ENCODE measurements at places on chromosomes 3 and 15.
A peak's percentile ranks its signal among the peaks of the same experiment; 100 is the strongest.

DNA sequence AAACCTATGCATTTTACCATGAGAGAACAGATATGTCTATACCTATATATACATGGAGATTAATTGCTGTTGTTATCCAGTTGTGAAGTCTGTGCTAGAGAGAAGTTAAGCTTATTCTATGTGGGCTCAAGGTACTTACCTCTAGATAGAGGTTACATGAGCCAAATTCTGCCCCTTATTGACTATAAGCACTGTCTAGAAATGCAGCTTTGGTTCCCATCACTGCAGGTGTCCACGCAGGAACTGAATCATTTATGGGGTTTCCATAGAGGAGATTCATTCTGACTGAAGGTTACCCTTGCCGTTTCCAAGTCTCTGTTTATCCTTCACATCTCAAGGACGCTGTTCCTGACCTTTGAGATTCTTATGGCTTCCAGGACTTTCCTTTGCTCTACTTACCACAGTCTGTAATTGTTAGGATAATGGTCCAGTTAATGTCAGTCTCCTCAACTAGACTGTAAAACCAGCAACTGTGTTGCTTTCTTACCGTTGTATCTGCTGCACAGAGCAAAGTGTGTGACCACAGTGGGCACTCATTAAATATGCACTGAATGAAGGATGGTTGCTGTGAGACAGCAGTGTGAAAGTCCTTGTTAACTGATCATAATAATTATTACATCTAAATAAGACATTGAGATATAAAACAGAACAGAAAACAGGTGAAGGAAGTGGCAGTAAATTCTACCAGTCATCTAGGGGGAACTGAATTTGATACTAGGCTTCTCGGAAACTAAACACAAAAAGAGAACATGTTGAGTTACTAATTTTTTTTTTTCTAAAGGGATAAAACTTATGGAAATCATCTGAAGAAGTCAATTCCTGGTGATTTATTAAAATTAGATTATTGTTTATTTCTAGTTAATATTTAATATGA is 44.0 kb upstream of the BCL6 start:
- no peak for DNase-seq

- no peak for DNase-seq
Measured at GRCh38 chr3:104628185-104628789, 738.4 kb upstream of the ALCAM start.

DNA sequence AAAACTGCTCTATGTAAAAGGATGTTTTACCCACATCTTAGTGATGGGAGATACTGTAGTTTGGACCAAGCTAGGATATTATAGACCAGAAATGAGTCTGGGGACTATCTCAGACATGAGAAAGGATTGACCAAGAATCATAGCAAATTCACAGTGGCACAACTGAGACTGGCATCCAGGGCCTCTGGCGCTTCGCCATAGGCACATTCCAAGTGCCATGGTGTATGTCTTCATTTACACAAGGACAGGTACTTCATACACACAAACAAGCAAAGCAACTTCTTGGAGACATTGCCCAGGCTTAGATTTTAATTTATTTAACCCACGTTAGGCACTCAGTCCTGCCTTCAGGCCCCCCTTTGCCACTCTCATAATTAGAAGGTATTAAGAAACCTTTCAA is 28.9 kb downstream of the CACNA1D start:
- no peak for DNase-seq

GRCh38 chr15:40984964-40985363 is 31.7 kb downstream of the CHAC1 start:
- DNase-seq = no peak

DNA sequence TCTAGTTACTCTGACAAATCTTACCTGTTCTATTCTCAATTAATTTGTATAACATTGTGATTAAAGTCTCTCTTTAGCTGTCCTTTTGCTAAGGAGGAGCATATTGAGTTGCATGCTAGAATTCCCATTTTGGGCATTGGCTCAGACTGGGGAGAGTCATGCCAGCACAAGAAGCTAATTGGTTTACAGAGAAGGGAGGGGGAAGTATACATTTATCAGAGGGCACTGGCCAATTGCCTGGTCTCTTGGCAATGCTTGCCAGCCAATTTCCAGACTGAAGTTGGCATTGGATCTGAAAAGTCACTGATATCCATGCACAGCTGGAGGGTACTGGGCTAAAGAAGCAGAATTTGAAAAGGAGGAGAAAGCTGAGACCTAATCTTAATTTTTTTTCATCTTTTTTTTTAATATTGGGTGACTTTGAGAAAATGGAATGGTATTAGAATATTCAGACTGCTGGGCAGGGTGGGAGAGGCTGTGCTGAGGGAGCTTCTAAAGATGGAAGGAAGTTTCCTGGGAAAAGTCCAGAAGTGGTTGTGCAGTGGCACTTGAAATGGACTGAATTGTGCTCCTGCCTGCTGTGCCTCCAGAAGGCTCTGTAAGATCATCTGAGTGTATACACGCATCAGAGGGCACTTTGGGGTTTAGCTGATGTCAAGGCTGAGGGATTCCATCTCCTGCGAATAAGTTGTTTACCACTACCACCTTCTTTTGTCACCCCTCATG is 365.2 kb upstream of the DPH6 start:
- DNase-seq = no peak

GRCh38 chr3:193780810-193781478 is 187.9 kb downstream of the OPA1 start:
- peak; percentile 29 for DNase-seq

DNA sequence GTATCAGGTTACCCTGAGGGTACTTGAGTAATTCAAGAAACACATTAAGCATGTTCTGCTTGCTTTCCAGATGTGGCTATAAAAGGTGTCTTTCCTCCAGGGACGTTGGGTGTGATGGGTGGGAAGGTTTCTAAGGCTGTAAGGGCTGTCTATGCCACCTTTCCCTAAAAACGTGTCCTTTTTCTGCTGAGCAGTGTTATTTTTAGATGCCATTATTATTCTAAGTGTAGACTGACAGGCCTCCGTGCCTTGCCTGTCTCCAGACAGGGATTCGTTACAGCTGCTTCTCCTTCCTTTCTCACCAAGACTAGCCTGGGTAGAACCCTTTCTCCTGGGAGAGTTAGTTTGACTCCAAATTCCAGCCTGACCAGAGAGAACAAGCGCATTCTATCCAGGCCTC is 26.8 kb upstream of the RHO start:
- DNase-seq = no peak

DNA sequence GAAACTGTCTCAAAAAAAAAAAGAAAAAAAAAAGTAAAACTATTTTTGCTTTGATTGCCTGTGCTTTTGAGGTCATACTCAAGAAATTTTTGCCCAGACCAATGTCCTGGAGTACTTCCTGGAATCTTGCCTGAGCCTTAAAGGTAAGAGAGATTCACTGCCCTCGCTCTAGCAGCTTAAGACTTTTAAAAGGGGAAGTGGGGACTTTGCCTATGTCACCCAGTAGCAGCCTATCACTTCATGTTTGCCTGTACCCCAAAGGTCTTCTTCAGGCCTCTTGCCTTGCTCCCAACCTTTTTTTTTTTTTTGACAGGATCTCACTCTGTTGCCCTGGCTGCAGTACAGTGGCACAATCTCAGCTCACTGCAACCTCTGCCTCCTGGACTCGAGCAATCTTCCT is 18.9 kb upstream of the GOLGB1 start:
- no peak for DNase-seq

DNA sequence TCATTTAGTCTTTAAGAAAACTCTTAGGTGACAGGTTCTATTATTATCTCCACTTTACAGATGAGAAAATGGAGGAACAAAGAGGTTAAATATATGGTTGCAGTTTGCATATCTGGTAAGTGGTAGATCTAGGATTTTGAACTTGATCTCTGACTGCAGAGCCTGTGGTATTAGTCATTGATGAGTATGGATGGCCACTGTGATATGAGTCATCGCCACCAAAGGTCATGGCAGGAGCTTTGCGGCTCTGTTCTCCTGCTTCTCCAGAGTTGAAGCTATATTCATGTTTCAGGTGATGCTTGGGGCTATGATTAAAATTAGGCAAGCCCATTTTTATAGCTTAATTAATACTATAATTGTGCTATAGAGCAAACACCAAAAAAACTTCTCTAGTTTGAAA is 306.2 kb upstream of the DPPA4 start:
- no peak for DNase-seq

DNA sequence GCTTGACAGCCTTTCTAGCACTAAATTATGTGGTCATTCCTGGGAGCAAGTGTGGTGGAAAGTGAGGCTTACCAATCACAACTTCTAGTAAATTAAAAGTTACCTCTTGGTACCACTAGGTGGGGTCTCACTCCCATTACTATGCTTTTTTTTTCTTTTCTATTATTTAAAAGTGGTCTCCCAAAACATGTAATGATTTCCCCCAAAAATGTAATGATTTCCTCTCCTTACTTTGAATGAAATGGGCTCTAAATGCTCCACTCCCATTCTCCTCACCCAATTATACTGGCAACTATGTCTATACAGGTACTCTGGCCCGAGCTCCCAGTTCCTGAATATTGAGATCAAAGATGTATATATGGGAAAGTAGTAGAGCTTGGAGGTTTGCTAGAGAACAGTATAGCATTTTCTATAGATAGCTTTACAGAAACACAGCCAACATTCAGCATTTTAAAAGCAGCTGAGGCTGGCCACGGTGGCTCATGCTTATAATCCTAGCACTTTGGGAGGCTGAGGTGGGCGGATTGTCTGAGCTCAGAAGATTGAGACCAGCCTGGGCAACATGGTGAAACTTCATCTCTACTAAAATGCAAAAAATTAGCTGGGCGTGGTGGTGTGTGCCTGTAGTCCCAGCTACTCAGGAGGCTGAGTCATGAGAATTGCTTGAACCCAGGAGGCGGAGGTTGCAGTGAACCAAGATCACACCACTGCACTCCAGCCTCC is 70.9 kb downstream of the DCUN1D1 start:
- DNase-seq = no peak

- DNase-seq = no peak
Measured at GRCh38 chr3:99911433-99911832, 93.8 kb downstream of the CMSS1 start.

DNA sequence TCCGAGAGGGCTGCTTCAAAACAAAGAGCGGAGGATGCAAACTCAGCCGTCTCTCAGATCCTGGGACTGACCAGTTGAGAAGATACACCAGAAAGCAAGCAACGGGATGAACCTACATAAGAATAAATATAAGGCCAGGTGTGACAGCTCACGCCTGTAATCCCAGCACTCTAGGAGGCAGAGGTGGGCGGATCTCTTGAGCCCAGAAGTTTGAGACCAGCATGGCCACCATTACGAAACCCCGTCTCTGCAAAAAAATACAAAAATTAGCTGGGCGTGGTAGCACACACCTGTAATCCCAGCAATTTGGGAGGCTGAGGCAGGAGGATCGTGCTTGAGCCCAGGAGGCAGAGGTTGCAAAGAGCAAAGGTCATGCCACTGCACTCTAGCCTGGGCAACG is 31.7 kb downstream of the RBPMS2 start:
- no peak for DNase-seq

GRCh38 chr3:117602058-117602644 is 892.6 kb downstream of the TUSC7 start:
- DNase-seq = no peak

GRCh38 chr3:71973274-71974030 is 188.5 kb upstream of the PROK2 start:
- DNase-seq = peak; percentile 54

- DNase-seq = no peak
Measured at GRCh38 chr3:46750555-46751038, 32.9 kb upstream of the PRSS50 start.

GRCh38 chr15:78224023-78224411 is 10.3 kb downstream of the ACSBG1 start:
- no peak for DNase-seq

DNA sequence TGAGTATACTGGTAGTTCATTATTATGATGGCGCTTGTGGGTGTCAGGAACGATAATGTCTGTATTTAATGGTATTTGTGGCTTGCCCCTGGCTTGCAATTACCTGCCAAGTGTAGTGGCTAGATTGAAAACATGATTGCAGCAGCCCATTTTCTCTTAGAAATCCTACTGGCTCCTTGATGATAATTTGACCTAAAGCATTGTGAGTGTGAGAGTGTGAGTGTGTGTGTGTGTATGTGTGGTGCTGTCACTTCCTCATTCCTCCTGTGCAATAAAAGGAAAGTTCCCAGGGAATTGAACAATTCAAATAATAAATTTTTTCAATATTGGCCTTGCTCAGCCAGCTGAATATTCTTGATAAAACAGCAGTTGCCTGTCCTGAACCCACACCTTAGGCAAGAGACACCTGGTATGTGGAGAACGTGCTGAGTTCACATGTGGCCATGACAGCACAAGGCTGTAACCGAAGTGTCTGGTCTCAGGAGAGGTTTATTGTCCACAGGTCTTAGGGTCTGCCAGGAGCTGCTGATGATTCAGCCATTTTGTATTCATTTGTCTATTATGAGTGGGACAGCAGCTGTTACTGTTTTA is 193.3 kb downstream of the CD47 start:
- DNase-seq = no peak

DNA sequence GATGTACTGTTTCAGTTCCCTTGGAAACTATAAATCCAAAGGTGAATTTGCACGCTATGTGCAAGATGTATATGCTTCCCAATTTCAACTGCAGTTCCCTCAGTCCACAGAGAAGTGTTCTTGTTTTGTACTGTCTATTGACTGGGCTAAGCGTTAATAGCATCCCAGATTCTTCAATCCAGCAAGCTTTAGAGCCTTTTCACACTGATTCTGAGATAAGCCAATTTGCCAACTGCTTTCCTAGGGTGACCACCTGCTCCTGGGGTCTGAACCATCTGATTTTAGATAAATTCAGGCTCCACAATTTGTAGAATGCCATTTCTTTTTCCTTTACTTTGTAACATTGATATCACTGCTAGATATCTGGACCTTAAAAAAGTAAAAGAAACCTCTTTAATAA is 340.1 kb downstream of the PTPRG start:
- no peak for DNase-seq

DNA sequence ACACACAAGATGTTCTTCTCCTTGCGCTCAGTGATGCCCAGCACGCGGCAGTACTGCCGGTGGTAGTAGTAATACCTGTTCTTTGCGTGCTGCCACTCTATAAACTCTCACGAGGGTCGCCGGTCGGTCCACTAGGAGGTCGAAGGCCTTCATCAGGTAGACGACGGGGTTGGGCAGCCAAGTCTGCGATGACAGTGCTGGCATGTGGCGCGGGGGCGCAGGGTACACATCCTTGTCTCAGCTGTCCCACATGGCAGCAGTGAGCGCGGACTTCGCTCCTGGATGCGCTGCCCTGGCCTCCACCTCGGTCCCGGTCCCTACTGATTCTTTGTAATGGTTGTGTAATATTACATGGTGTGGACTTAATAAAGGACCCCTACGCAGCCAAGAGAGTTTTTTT is 50.1 kb upstream of the CGNL1 start:
- DNase-seq = no peak

DNA sequence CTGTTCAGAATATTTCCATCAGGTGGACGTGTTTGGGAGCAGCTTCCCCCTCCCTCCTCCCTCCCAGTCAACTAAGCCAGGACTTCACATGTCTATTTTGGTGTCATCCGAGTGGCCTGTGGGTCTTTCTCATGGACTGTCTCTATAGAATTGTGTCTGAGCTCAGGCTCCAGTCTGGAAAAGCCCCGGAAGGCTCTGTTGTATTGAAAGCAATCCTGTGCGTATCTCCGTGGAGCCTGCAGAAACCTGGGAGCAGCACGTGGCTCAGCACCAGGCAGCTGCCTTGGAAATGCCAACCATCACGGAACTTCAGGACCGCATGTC is 25.2 kb downstream of the COLQ start:
- DNase-seq = no peak

- no peak for DNase-seq
Measured at GRCh38 chr15:41790756-41791546, 16.7 kb downstream of the MAPKBP1 start.

All from nucleus accumbens (tissue), 56 donors.